ENCODE measurements at places on chromosomes 1 and 21.

DNA sequence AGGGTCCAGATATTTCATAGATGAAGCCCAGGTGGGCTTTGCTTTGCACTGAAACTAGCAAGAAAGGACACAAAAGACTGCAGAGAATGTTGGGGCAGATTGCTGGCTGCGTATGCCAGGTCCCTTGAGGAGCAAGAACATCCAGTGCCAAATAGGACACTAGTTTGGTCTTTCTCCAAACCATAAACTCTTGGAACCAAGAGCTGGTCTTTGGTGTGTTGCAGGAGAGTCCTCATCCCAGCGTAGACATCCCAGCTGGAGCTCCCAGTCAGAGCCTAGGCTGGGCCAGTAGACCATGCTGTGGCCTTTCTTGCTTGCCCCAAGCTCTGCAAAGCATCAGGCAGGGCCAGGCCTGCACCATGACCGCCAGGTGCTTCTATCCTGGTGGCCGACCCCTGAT lies 87.5 kb downstream of the ATP5PO start:
- no peak for DNase-seq

DNA sequence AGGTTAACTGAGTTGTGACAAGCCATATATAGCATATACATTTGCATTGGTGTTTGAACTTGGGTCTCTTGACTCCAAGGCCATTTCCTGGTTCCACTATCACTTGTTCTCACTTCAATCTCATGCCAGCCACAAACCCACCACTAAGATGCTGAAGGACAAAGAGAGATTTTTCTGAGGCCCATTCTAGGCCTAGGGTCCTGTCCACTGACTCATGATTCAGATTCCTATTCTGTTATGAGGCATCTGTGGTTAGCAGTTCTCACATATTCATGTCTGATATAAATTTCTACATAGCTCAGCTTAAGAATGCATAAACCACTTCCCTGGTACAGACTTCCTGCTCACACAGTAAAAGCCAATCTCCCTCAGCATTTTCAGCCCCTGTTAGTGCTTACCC lies 326.1 kb upstream of the BEND5 start:
- no peak for DNase-seq

DNA sequence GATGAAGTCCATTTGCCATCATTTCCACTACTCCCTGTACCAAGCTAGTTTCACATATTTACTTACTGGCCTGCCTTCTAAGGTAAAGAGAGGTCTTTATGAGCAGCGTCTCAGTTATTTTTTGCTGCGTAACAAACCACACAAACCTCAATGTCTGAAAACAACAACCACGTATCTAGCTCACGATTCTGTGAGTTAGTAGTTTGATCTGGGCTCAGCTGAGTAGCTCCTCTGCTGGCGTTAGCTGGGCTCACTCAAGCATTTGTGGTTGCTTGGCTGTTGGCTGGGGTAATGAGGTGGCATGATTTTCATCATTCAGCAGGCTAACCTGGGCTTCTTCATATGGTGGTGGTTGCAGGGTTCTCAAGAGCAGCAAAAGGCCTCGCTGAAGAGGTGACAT lies 225.4 kb downstream of the FOXD2 start:
- DNase-seq = no peak

DNA sequence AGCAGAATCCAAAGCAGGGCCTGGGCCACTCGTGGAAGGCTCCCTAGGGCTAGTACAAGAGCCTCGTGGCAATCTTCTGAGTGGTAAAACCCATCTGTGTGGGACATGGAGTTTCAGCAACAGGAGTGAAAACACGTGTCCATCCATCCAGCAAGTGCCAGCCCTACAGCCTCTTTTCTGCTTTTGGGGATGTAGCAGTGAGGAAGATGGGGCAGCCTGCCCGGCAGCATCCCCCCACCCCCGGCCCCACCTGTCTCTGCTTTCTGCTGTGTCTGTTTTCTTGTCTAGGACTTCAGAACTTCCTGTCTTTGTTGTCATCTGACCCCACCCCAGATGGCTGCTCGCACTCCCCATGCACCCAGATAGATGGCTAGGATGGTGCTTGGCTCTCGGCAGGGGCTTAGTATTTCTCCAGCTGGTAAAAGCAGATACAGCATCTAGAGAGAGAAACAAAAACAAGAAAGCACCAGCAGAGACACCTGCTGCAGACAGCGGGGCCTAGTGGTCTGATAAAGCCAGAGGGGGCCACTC lies 1.5 kb downstream of the CPTP start:
- no peak for DNase-seq

GRCh38 chr1:21935891-21936365 lies 1.2 kb downstream of the HSPG2 start:
- no peak for DNase-seq

- no peak for DNase-seq
These were observed 11.8 kb downstream of the NPHP4 start for GRCh38 chr1:5980314-5981008.
